ENCODE measurements at places on chromosomes 6 and 20.

DNA sequence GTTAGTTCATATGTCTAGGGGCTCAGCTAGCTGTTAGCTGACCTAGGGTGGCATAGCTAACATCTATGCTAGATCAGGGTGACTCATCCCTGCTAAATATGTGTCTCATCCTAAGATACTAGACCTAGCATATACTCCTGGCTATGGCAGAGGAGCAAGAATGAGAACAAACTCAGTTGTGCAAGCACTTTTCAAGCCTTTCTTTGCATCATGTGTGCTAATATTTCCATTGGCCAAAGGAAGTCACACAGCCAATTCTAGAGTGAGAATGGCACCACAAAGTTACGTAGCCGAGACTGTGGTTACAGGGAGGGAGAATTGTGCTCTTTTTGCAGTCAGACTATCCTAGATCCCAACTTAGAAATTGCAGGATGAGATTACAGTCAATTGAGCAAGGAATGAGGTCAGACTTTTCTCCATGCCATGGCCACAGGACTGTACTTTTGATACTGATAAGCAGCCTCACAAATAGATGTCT lies 78.7 kb downstream of the PLCB4 start:
- no peak for DNase-seq

- peak; percentile 92 for DNase-seq
Measured at GRCh38 chr20:38167851-38168760, 3.0 kb upstream of the TGM2 start.

GRCh38 chr20:39524371-39524911 lies 562.3 kb downstream of the DHX35 start:
- DNase-seq: no peak

- DNase-seq: no peak
Measured at GRCh38 chr6:68226460-68226859, 408.6 kb upstream of the ADGRB3 start.

- DNase-seq: peak; percentile 77
Measured at GRCh38 chr6:35590622-35591066, 77.9 kb upstream of the TULP1 start.

- DNase-seq: no peak
Measured at GRCh38 chr6:126939784-126940183, 178.7 kb upstream of the RSPO3 start.

Measured in right cardiac atrium (tissue), 5 donors.